Kidney epithelial cell (primary cell): ENCODE measurements at places on chromosomes 1 and 21.

DNA sequence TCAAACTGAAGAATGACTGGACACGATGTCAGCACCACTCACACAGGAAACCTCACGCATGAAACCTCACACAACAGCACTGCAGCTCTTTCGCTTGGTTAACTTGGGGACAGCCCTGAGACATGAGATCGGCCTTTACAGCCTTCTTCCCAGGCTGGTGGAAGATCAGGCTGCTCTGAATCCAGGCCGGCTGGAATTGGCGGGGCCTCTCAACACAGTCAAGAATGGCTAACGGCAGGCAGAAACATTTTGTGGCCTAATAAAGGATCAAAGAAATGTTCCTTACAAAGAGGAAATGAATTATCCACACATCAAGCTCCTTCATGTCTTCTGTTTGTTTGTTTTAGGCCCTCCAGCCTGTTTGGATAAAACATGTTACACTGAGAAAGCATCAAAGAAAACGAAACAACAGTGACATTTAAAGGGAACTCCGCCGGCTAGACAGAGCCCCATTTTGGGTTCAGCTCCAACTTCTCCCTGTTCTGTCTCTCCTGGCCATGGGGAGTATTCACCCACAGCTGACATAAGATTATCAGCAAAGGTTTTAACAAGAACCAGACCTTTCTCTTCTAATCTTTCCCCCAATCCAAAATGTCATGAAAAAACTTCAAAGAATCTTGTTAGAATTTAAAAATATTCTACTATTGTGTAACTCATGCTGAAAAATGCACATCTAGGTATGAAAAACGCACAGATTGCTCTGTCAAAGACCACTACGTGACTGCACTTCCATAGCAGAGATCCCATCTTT, 131.2 kb downstream of the SLC45A1 start:
- no peak for DNase-seq

- no peak for DNase-seq
Measured at GRCh38 chr1:38941527-38942019, at the start of gene RHBDL2. RHBDL2 (minus strand) TSS chr1:38941830; CDS start chr1:38919212, 22,618 bp downstream.

DNA sequence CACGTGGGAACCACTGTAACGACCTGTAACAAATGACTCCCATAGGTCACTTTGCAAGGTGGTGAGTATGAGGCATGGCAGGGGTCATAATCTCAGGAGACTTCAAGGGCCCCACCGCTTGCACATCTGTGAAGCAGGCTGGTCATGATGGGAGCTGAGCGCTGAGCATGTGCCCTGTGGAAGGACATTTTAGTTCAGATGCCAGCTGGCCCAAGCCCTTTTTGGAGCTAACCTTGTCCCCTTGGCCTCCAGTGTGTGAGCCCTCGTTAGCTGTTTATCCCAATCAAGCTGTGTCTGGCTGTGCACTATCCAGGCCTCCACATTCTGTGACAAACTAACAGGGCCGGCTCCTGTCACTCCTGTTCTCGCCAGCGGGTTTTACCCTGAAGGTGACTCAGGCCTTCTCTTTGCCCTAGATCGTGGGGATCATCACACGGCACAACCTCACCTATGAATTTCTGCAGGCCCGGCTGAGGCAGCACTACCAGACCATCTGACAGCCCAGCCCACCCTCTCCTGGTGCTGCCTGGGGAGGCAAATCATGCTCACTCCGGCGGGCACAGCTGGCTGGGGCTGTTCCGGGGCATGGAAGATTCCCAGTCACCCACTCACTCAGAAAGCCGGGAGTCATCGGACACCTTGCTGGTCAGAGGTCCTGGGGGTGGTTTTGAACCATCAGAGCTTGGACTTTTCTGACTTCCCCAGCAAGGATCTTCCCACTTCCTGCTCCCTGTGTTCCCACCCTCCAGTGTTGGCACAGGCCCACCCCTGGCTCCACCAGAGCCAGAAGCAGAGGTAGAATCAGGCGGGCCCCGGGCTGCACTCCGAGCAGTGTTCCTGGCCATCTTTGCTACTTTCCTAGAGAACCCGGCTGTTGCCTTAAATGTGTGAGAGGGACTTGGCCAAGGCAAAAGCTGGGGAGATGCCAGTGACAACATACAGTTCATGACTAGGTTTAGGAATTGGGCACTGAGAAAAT, 7.6 kb downstream of the NPPA start:
- DNase-seq: no peak

DNA sequence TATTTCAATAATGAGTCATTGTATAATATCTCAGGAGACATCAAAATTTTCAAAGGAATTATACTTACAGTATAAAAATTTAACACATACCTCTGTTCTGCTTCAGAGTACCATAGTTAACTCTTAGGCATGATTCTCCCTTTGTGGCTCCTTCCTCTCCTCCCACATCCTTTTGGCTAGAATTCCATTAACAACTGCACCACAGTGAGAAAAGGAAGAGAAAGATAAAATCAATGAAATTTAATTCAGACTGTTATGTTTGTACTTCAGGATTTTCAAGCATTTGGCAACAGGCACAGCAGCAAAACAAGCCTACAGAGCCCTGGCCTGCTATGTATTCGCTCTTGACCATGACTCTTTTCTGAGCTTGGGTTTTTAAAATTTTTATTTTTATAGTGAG, 57.2 kb upstream of the SGIP1 start:
- DNase-seq: no peak

- DNase-seq: no peak
Measured at GRCh38 chr1:80036690-80037432, 1030.3 kb upstream of the ADGRL4 start.

- no peak for DNase-seq
Measured at GRCh38 chr1:151619489-151620093, 7.7 kb downstream of the SNX27 start.

GRCh38 chr21:38905752-38906151, 100.0 kb downstream of the ETS2 start:
- DNase-seq: no peak

DNA sequence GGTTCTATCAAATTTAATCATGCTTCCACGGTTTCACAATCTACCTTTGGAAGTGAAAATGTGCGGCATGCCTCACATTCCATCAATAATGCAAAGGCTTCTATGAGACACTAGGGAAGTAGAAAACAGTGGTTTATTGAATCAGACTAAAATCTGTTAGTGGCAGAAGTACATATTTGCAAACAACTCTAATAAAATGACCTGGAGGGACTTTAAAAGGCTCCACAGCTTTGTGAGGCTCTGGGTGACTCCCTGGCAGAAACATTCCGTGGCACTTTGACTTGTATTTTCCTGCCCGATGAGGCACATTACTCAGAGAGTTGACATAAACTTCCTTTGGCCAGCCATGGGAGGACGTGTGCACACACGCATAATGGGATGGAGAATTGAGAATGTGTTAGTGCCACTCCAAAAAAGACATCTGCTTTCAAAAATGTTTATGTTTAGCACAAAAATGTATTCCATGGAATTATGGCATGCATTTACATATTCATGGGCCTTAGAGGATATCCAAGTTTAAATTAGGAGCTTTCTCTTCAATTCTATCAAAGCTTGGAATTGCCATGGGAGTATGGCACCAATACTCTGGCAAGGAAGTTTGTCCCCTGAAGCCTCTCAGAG, 60.0 kb upstream of the SSX2IP start:
- DNase-seq: no peak

- DNase-seq: no peak
Measured at GRCh38 chr1:218347723-218348627, 2.8 kb downstream of the TGFB2 start.

GRCh38 chr1:2948751-2949680, 72.3 kb upstream of the ACTRT2 start:
- DNase-seq: no peak

GRCh38 chr1:224157316-224157715, 25.7 kb upstream of the DEGS1 start:
- DNase-seq: no peak
